ENCODE measurements at places on chromosomes 2 and 18. TPM values are rescaled to one million over a fixed set of nuclear protein-coding genes. Genes with fewer than 3 reads are reported as not detected.

DNA sequence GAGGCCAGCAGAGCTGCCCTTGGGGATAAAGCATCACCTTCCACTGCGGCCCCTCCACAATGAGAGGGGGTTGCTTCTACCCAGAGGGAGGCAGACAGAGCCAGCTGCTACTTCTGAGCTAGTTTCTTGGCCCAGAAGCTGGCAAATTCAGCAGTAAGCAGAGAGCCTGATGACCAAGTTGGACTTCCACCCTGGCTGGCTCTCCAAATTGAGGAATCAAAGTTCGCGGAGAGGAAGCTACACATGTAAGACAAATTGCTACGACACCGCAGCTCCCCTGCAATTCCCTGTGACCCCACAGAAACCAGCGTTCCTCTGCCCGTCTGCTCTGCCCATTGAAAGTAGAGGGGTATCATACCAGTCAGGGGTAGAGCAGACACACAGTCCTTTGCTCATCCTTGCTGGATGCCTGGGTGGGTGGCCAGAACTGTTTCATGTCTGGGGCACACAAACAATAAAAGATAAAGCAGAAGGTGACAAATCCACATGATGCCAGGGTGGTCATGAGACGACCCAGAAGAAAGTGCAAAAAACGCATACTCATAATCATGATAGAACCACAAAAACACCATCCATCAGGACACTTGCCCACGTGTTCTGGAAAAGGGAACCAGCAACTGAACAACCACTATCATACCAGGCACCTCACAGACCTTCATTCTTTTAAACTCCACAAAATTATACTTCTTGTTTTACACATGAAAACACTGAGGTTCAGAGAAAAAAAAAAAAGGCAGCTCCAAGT is 5.4 kb downstream of the TFCP2L1 start:
- DNase-seq: no peak

DNA sequence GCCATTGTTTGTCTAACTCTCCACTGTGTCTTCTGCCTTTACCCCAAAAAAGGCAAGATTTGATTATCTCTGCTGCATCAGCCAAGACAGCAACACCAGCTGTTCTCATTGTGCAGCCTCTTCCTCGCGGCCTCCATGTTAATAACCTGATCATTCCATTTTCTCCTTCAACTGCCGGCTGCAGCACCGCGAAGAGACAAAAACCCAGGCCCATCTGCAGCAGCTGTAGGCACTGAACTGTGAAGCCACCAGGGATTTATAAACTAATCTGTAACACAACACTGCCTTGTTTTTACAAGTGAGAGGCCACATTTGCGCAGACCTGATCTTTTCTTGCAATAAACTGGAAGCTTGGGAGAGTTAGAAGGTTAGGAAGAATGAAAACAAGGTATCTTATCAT is 147.8 kb downstream of the SATB2 start:
- DNase-seq: no peak

DNA sequence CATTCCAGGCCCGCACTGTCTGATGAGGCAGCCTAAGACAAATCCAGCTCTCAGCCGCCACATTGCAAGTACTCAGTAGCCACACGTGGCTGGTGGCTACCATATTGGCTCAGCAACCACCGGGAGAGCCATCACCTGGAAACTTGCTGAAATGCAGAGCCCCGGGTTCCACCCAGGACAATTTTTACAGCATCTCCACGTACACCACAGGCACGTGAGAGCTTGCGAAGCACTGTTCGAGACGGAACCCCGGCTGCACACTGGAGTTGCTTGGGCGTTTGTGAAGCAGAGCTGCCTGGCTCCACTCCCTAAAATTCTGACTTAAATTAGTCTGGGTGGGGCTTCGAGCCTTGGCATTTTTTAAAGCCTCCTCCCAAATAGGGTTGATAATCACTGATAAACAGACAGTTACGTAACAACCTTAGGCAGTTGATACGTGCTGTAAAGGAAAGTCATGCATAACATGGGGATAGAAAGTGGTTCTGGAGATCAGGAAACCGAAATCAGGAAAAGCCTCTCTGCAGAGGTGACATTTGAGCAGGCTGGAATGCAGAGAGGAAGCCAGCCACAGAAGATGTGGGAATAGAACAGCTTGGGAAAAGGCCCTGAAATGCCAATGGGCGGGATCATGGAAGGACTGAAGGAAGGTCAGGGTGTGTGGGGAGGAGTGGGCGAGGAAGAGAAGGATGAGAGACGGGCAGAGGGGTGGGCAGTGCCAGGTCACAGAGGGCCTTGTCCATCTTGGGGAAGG is 6.2 kb downstream of the ASAP2 start:
- no peak for DNase-seq

APOB gene
- 8.5 TPM for total RNA-seq

DNA sequence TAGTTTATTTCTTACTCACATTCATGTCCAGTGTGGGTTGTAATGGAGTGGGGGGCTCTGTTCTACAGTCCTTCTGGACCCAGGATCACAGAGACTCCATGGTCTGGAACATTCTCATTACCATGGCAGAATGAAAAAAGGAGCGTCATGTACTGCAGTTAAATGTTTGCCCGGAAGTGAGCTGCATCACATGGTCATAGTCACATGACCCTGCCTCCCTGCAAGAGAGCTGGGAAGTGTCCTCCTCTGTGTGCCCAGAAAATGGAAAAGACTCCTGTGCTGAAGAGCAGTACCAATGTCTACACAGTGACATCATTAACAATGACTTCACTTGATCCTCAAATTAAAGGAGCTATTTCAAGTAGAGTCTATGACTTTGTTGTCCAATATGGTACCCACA is 74.0 kb upstream of the ZBTB14 start:
- DNase-seq: no peak

FOSL2 gene
- 45.7 TPM for total RNA-seq

ZSWIM2 gene
- not detected for total RNA-seq

CROCC2 gene
- not detected for total RNA-seq

DNA sequence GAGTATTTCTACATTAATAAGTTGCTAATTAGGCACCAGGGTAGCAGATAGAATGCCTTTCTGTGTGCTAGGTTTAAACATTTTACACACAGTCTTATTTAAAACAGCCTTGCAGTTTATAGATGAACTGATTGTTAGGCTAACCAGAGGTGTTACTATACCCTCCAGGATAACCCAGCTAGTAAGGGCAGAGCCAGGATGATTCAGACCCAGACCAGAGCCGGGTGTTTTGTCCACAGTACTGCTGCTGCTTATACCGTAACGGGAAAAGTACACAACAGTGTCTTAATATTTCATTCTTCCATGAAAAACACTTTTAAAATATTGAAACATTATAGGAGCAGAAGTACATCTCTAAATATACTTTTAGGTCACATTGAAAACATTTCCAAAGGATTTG is 82.7 kb downstream of the MALT1 start:
- DNase-seq: no peak

DNA sequence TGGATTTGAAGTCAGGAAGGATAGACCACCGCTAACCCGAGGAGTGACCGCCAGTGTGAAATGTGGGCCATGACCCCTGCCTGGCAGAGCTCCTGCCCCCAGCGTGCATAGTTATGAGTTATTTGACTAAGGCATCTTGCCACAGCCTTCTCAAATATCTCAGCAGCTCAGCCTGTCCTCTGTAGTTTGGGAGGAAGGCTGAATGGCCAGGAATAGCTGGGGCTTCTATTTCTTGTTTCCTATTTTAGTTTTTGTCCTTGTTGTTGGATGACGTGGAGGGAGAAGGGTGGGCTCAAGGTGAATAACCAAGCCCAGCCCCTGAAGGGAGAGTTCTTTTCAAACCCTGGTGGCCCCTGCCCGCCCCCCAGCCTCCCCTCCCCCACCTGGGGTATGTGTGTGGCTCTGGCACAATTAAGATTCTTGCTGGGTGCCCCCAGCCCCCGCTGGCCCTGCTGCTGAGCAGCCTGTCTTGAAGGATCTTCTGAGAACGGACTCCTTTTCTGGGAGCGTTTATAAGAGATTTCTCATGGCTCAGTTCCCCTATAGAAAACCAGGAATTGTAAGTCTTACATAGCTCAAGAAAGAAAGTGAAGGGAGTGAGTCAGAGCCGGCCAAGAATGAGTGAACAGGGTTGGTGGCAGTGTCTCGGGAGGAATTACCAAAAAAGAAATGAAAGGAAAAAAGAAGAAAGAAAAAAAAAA is 157.4 kb downstream of the GLI2 start:
- peak; percentile 22 for DNase-seq

- no peak for DNase-seq
These were observed 7.1 kb upstream of the GRHL1 start for GRCh38 chr2:9944330-9944758.

GRCh38 chr2:66649006-66649405 is 214.1 kb downstream of the MEIS1 start:
- no peak for DNase-seq

SLC9A2 gene
- total RNA-seq: not detected

TRIB2 gene
- total RNA-seq: 32.1 TPM

IL1R1 gene
- 21.1 TPM for total RNA-seq

DNA sequence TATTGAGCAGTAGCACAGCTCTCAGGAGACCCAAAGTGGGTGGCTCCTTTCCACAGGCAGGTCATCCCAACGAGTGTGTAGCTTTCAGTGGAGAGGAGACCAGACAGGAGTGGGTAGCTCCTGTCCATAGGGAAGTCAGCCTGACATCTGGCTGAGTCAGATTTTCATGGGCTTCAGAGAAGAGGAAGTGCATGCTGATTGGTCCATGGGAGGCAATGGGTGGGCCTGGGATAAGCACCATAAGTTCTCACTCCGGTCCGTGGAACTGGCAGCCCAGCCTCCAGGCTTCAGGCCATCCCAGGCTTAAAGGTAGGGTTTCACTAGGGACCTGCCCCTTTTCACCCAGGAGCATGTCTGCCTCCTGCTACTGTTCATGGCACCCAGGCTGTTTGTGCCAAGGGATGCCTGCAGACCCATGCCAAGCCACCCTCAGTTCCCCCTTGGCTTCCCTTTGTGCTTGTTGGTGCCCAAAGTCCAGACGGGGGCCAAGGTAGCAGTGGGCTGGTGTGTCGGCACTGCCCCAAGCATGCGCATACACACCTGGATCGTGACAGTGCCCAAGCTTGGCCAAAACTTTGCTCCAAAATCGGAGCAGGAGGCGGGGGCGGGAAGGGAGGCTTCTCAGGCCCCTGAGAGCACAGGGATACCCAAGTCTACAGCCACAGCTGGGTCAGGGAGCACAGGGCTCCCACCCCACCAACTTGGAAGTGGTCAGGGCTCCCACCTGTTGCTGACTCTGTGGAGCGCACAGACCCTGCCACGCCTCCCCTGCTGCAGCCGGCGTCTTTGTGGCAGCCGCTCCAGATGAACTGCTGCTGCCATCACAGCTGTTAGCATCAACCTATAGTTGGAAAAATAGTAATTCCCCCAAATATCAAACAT is 26.4 kb downstream of the MARCHF7 start:
- no peak for DNase-seq

CKAP2L gene
- 0.30 TPM for total RNA-seq

PLGLB1 gene
- total RNA-seq: 2.7 TPM
